ENCODE measurements at places on chromosomes 5 and 9.

- DNase-seq = peak; percentile 88
These were observed 297.4 kb upstream of the ZNF608 start for GRCh38 chr5:125043781-125044391.

GRCh38 chr9:127237801-127238200 is 26.8 kb upstream of the GARNL3 start:
- no peak for DNase-seq

DNA sequence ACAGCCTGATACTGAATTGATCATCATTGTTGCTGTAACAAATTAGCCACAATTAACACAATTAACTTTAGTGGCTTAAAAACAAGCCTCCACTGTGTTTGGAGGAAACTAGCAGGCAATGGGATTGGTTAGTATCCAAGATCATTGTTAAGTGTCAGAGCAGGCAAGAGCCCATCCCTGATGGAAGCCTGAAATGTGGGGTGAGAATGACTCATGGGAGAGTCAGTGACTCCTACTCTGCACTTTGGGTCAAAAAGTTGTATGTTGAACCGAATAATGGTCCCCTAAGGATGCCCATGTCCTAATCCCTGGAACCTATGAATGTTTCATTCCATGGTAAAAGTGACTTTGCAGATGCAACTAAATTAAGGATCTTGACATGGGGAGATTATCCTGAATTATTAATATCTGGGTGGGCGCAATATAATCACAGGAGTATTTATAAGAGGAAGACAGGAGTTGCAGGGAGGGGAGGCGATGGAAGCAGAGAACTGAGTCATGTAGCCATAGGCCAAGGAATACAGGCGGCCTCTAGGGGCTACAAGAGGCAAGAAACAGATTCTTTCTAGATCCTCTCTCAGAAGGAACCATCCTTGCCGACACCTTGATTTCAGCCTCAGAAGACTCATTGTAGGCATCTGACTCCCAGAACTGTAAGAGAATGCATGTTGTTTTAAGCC is 28.8 kb downstream of the ALG2 start:
- DNase-seq = peak; percentile 11

- DNase-seq = peak; percentile 73
These were observed 2.8 kb downstream of the IL3 start for GRCh38 chr5:132063090-132063911.

GRCh38 chr9:35426627-35427026 is 63.3 kb upstream of the RUSC2 start:
- no peak for DNase-seq

GRCh38 chr5:1754531-1755220 is 45.0 kb downstream of the MRPL36 start:
- no peak for DNase-seq

DNA sequence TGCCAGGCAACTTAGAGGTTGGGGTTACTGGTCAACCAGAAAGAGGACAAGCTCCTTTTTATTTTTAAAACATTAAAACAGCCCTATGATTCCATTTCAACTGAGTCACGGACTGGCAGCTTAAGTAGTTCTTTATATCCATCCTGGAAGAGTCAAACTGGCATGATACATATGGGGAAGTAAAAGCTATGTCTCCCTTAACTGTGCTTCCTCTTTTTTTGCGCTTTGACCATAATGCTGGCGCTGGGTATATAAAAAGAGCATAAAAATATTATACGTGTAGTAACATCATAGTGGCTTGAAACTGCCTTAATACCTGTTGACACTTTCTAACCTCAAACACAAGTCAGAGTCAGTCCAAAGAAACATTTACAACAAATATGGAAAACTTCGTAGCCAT is 274.4 kb downstream of the CSNK1G3 start:
- DNase-seq = no peak
